ENCODE measurements at places on chromosomes 3 and 15.

- no peak for DNase-seq
Measured at GRCh38 chr3:49712631-49713317, 6.7 kb downstream of the AMIGO3 start.

DNA sequence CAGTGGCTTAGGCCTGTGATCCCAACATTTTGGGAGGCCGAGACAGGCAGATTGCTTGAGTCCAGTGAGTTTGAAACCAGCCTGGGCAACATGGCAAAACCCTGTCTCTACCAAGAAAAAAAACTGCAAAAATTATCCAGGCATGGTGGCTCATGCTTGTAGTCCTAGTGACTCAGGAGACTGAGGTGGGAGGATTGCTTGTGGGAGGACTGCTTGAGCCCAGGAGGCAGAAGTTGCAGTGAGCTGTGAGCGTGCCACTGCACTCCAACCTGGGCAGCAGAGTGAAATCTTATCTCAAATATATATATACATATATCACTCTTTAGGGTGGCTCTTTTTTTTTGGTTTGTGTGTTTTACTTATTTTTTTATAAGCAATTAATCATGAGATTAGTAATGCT is 83.7 kb upstream of the WDR72 start:
- DNase-seq, result no peak

DNA sequence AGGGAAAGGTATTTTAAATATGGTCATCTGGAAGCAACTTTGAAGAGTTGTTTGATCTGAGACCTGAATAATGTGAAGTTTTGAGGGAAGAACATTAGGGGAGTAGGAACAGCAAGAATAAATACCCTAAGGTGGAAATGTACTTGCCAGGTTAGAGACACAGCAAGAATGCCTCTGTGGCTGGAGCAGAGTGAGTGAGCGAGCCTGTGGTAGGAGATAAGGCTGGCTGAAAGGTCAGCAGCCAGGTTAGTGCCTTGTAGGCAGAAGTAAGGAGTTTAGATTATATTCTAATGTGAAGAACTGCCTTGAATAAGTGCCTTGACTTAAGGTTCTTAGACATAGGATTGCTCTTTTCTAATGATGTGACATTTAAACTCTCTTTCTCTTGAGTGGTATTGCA is 18.3 kb downstream of the LRRC49 start:
- DNase-seq, result no peak

DNA sequence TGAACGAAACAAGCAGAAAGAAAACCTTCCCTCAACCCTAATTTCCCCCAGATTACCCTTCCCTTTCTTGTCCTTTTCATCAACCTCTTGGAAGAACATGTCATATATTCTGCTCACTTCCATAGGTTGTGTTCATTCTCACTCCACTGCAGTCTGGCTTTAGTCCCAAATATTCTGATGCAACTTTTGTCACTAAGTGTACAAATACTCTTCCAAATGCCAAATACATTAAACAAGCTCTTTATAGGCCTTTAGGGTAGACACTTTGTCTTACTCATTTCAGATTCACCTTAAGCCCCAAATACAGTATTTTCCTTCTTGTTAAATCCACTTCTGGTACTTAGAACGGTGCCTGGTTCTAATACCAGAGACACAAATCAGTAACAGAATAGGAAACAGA is 406.5 kb upstream of the CDIN1 start:
- no peak for DNase-seq

- DNase-seq, result no peak
Measured at GRCh38 chr15:100229181-100230163, 112.3 kb downstream of the ADAMTS17 start.

DNA sequence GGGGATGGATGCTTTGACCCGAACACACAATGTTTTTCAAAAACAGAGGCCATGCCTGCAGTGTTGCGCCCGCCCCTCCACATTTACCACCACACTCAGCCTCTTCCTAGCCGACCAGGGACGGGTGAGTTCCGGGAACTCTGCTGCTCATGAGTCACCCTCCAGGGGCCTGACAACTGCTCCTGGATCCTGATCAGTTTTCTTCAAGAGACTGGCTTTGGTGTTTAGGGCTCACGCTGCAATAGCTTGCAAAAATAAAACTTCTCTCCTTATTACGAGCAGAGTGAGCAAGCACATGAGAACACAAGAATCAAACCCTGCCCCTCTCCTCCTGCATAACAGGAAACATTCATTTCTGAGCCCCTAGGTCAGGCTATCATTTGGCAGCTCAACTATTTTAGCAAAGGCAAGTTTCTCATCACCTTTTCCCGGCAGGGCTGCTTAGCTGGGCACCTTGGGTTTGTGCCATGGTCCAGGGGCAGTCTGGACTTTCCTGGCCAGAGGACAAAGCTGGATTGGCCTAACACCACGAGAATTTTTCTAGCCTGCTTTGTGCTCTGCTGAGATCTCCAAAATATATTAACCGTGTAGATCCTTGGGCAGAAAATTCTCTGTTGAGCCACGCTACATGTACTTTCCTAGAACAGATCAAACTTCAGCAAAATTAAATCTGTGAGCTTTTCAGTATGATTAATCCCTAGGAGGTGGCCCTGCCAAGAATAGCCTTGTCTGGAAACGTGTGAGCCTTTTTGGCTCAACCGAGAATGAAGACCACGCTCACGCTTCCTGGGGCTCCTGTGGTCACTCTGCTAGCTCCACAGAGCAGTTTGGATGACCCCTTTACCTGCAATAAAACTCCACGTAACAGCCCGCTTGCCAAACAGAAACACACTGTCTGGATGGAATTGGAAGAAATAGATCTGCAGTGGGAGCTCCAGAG is 52.7 kb upstream of the SPATA12 start:
- DNase-seq, result no peak

DNA sequence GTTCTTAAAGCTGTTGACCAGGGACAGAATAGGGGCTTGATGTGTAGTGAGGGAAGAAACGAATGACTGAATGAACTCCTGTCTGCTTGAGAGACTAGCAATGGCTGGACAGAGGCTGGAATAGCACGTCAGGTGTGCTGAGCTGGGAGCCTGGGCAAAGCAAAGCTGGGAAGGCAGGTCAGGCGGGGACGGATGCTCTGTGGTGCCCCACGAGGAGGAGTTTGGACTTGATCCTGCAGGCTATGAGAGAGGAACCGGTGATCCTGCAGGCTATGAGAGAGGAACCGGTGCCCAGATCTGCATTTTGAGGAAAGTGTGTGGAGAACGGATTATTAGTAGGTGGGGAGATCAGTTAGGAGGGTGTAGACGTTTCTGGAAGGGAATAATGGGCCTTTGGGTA is 31.3 kb upstream of the PSTPIP1 start:
- DNase-seq, result no peak

- no peak for DNase-seq
Measured at GRCh38 chr3:32422943-32423342, 31.3 kb downstream of the CMTM7 start.
